Mesenchymal stem cell (in vitro differentiated cells and primary cell): ENCODE measurements at places on chromosomes 6 and 20.

DNA sequence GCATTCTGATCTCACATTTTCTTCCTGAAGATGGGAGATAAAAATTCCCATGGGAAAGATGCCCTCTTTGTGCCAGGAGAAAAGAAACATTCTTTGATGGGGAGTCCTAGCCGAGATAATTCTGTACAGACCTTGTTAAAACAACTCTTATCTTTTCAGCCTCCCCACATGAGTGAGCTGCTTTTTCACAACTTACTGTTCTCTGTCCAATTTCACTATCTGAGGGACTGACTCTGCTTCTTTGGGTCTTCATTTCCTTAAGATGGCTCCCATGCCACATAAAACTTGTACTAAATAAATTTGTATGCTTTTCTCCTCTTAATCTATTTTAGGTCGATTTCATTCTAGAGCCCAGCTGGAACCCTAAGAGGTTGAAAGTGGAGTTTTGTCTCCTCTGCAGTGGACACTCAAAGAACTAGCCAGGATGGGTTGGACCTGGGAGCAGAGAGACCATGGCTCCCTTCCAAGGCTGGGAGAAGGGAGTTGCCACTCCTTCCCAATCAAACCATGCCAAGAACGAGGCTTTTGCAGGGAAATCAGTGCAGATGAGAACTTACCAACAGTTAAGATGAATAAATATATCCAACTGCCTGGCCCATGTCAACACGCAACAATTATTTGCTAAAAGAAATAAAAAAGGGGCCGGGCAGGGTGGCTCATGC lies 285.8 kb upstream of the SULF2 start:
- no peak overlapping the region for H3K4me3 ChIP-seq
- no peak overlapping the region for H3K27ac ChIP-seq

GRCh38 chr6:137427656-137428290 lies 66.4 kb downstream of the OLIG3 start:
- peaks cover 7% of the 10 kb centered on the region for H3K27me3 ChIP-seq
- no peaks in the 10 kb centered on the region for H3K36me3 ChIP-seq
- H3K27ac ChIP-seq: no peak overlapping the region
- H3K4me3 ChIP-seq: no peak overlapping the region

DNA sequence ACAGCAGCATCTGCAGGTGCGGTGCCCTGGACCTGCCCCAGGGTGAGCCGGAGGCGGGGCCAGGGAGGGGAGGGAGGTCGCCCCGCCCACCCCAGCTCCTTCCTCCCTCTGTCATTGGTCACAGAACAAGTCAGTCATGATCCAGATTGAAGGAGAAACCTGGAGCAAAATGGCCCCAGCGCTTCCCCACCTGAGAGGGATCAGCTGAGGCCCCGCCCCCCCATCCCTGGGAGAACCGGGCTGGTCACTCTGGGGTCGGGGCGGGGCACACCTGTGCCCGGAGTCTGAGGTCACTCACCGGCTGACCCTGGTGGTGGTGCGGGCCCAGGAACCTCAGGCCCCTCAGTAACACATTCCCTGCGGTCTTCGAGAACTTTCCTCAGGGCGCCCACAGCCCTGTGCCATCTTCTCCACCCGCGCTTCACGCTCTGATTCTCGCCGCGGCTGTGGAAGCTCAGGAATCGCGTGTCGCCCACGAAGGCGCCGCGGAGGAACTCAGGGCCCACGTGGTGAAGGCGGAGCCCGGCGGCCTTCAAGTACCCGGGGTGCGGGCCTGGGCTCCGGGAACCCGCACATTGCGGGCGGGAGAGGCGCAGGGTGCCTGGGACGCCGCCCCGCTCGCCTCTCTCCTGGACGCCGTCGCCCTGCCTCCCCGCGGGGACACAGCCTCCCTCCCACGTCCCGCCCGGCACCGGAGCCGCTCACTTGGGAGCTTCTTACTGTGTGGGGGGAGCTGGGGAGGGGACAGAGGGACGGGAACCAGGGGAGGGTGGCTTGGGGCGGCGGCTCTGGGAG lies 36.4 kb upstream of the HLA-C start:
- H3K4me1 ChIP-seq: no peaks in the 10 kb centered on the region
- H3K27me3 ChIP-seq: peaks cover 63% of the 10 kb centered on the region
- DNase-seq: no peak
- H3K36me3 ChIP-seq: peaks cover 5% of the 10 kb centered on the region

DNA sequence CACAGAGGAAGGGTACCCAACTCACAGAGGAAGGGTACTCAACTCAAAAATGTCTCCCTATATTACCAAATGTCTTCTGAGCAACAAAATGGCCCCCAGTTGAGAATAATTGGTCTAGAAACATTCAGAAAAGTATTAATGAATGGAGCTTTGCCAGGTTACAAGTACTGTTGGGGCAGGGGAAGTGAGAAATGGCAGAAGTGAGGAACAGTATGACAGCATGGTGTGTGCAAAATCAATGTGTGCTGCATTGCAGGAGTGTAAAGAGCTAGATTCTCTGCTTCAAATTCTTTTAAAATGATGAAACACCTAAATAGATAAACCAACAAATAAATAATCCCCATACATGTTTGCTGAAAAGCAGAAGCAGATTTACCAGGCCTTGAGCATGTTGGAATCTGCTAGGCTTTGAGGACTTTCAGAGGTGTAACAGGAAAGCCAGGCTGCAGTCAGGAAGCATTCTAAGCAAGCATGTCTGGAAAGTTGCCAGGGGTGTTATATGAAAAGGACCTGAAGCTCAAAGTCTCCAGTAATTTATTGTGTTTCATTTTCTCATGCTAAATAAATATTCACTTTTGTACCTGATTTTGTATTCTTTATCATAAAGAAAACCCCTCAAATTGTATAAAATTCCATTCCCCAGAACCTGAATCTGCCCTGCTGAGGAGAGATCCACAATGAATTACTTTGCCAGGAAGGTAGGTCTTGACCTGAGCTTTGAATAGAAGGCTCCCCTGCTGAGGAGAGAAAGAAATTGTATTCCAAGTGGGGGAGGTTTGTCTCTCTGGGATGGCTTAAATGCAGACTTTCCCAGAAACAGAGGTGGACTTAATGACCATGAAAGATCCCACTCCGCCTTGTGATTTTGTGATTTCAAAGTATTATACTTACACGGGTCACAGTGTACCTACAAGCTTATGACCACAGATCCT lies 265.0 kb upstream of the MARCKS start:
- H3K27ac ChIP-seq: no peak overlapping the region
- H3K27me3 ChIP-seq: no peaks in the 10 kb centered on the region
- H3K4me1 ChIP-seq: peaks cover 1% of the 10 kb centered on the region
- peak; percentile 33 for DNase-seq
- no peak overlapping the region for H3K4me3 ChIP-seq

- no peak overlapping the region for H3K27ac ChIP-seq
- DNase-seq: no peak
- peaks cover 18% of the 10 kb centered on the region for H3K4me1 ChIP-seq
- H3K4me3 ChIP-seq: peak overlapping the region; percentile 32
- H3K36me3 ChIP-seq: peaks cover 4% of the 10 kb centered on the region
Measured at GRCh38 chr6:151286214-151286613, 46.4 kb downstream of the AKAP12 start.

DNA sequence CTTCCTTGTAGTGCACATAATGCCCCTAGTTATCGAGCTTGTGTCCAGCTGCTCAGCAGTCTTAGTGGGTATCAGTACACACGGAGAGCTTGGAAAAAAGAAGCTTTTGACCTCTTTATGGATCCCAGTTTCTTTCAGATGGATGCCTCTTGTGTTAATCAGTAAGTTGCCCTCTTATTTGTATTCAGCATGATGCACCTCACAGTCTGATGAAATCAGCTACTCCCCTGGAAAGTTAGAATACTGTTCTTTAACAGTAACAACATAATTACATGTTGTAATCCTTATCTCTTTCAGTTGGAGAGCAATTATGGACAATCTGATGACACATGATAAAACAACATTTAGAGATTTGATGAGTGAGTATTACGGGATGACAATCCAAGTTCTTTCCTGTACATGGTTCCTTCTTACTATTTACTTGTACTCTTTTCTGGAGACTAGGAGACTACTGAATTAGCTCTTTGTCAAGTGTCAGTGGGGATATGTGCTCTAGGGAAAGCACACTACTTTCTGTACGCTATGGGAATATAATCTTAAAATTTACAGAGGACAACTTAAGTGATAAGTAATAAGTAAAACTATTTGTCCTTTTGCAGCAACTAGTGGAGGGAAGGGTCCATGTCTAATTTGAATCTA lies 39.1 kb downstream of the PGM3 start:
- H3K36me3 ChIP-seq: peaks cover 86% of the 10 kb centered on the region
- H3K27me3 ChIP-seq: no peaks in the 10 kb centered on the region
- H3K4me3 ChIP-seq: no peak overlapping the region
- DNase-seq: no peak
- no peak overlapping the region for H3K27ac ChIP-seq

GRCh38 chr20:24350923-24351368 lies 118.5 kb upstream of the SYNDIG1 start:
- no peaks in the 10 kb centered on the region for H3K27me3 ChIP-seq
- DNase-seq: no peak
- no peak overlapping the region for H3K27ac ChIP-seq
- H3K4me1 ChIP-seq: peaks cover 2% of the 10 kb centered on the region

- no peaks in the 10 kb centered on the region for H3K36me3 ChIP-seq
- H3K4me3 ChIP-seq: no peak overlapping the region
- no peak overlapping the region for H3K27ac ChIP-seq
- DNase-seq: no peak
Measured at GRCh38 chr20:62534526-62535221, 58.9 kb upstream of the GATA5 start.

GRCh38 chr20:46243707-46244628 lies 64.3 kb downstream of the CDH22 start:
- no peak overlapping the region for H3K27ac ChIP-seq
- H3K4me3 ChIP-seq: no peak overlapping the region
- H3K36me3 ChIP-seq: no peaks in the 10 kb centered on the region

GRCh38 chr6:15349379-15349778 lies 103.5 kb downstream of the JARID2 start:
- H3K27ac ChIP-seq: no peak overlapping the region
- H3K4me3 ChIP-seq: no peak overlapping the region
- H3K4me1 ChIP-seq: no peaks in the 10 kb centered on the region
- DNase-seq: no peak

- no peak for DNase-seq
- H3K4me1 ChIP-seq: peaks cover 11% of the 10 kb centered on the region
- no peaks in the 10 kb centered on the region for H3K36me3 ChIP-seq
- no peak overlapping the region for H3K4me3 ChIP-seq
Measured at GRCh38 chr6:142300302-142300701, 1.5 kb upstream of the ADGRG6 start.

- no peak overlapping the region for H3K4me3 ChIP-seq
- DNase-seq: peak; percentile 6
- no peaks in the 10 kb centered on the region for H3K27me3 ChIP-seq
- no peaks in the 10 kb centered on the region for H3K36me3 ChIP-seq
- H3K27ac ChIP-seq: no peak overlapping the region
- no peaks in the 10 kb centered on the region for H3K4me1 ChIP-seq
Measured at GRCh38 chr6:35973670-35974222, 50.7 kb downstream of the SLC26A8 start.

DNA sequence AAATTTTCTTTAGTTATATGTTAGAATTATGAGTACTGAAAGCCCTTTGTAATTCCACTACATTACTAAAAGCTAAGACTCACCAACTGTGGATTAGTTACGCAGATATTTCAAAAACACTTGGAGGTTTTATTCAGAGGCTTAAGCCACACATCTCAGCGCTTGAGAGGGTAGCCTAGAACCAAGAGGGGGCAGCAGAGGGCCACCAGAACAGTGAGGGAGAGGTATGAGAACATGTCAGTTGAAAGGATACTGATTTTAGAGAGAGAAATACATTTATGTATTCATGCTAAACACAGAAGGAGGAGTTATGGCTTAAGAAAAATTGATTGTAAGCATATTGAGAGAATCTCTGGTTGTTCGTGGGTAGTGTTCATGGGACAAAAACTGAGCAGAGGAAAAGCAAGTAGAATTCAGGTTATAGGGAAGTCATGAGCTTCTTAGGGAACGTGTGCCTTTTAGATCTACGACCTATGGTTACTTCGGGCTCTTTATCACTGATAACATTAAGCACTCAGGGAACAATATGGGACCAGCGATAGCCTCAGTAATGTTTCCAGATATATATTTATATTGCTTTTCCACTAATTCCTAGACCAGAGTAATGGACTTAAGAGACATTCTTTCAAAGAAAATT lies 20.4 kb upstream of the SERINC1 start:
- no peaks in the 10 kb centered on the region for H3K27me3 ChIP-seq
- H3K4me1 ChIP-seq: no peaks in the 10 kb centered on the region
- peak overlapping the region; percentile 29 for H3K4me3 ChIP-seq
- no peak overlapping the region for H3K27ac ChIP-seq
- H3K36me3 ChIP-seq: no peaks in the 10 kb centered on the region
- DNase-seq: peak; percentile 76

DNA sequence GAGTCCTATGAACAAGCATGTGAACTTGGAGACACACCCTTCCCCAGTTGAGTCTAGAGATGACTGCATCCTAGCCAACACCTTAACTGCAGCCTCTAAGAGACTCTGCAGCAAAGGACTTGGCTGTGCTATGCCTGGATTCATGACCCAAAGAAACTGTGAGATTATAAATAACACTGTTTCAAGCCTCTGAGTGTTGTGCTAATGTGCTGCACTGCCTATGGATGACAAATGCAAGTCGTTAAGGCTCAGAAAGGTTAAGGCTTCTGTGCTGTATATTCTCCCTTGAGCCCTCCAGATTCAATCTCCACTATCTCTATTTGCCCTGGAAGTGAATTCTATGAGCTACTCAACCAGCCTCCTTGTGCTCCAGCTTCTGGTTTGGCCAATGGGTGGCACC lies 116.5 kb upstream of the CBLN4 start:
- no peak overlapping the region for H3K27ac ChIP-seq
- H3K27me3 ChIP-seq: no peaks in the 10 kb centered on the region
- H3K36me3 ChIP-seq: no peaks in the 10 kb centered on the region
- no peaks in the 10 kb centered on the region for H3K4me1 ChIP-seq
- H3K4me3 ChIP-seq: no peak overlapping the region
- DNase-seq: no peak

GRCh38 chr6:53984163-53984562 lies 127.1 kb upstream of the MLIP start:
- peak overlapping the region; percentile 25 for H3K4me3 ChIP-seq
- H3K36me3 ChIP-seq: no peaks in the 10 kb centered on the region
- peak overlapping the region; percentile 85 for H3K27ac ChIP-seq
- peak; percentile 88 for DNase-seq
- H3K27me3 ChIP-seq: no peaks in the 10 kb centered on the region

DNA sequence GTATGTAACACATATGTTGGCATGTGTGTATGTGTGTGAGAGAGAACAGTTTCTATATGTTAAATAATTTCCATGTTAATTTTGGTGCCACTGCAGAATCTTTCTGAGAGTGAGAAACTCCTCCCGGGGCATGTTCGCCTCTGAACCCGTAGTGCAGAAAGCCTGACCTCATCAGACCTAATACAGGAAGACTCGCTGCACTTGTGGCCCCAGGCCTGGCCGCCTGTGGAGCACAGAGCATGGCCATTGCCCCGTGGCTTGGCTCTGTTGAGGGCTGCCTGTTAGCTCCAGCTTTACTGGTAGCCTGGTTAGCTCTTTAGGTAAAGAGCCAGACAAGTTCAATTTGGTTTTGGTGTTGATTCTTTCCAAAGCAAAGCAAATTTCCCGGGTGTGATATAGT lies 25.5 kb downstream of the FARS2 start:
- H3K27ac ChIP-seq: no peak overlapping the region
- no peak for DNase-seq
- no peak overlapping the region for H3K4me3 ChIP-seq
- peaks cover 8% of the 10 kb centered on the region for H3K4me1 ChIP-seq
- no peaks in the 10 kb centered on the region for H3K27me3 ChIP-seq
